ENCODE measurements at places on chromosomes 5 and 9. TPM values are rescaled to one million over a fixed set of nuclear protein-coding genes. Genes with fewer than 3 reads are reported as not detected.

Gene CARD9
- total RNA-seq = 1.5 TPM

Gene SPINK1
- not detected for total RNA-seq

Gene SPTLC1
- total RNA-seq = 44.0 TPM

Gene TPPP
- total RNA-seq = 0.22 TPM

Gene SOHLH1
- total RNA-seq = not detected

Gene GPR151
- 4.9 TPM for total RNA-seq

Gene CDC25C
- 11.2 TPM for total RNA-seq

Gene AFF4
- total RNA-seq = 73.5 TPM

Gene ARHGEF37
- total RNA-seq = 1.2 TPM

Gene MARVELD2
- total RNA-seq = 2.5 TPM

Gene RPL12
- 2,271 TPM for total RNA-seq

Data from motor neuron (in vitro differentiated cells).